Hepatocyte (in vitro differentiated cells): ENCODE measurements at places on chromosomes 5 and 9. TPM values are rescaled to one million over a fixed set of nuclear protein-coding genes. Genes with fewer than 3 reads are reported as not detected.

Gene AK8
- 2.6 and 4.5 TPM in 2 replicates for polyA plus RNA-seq

- H3K27ac ChIP-seq: peak overlapping the region; percentile 78
- no peaks in the 10 kb centered on the region for H3K27me3 ChIP-seq
- peak; percentile 77 for DNase-seq
- H3K36me3 ChIP-seq: no peaks in the 10 kb centered on the region
- peak overlapping the region; percentile 97 for H3K4me3 ChIP-seq
- peaks cover 16% of the 10 kb centered on the region for H3K4me1 ChIP-seq
Measured at GRCh38 chr5:94618029-94618492, 343 bp downstream of the KIAA0825 start.

- H3K4me1 ChIP-seq: no peaks in the 10 kb centered on the region
- H3K27ac ChIP-seq: no peak overlapping the region
- H3K4me3 ChIP-seq: no peak overlapping the region
- no peak for DNase-seq
Measured at GRCh38 chr5:35313291-35313690, 83.0 kb upstream of the PRLR start.

GRCh38 chr5:96374653-96375052 is 58.4 kb downstream of the PCSK1 start:
- no peaks in the 10 kb centered on the region for H3K4me1 ChIP-seq
- no peak overlapping the region for H3K27ac ChIP-seq
- H3K27me3 ChIP-seq: no peaks in the 10 kb centered on the region
- H3K36me3 ChIP-seq: no peaks in the 10 kb centered on the region
- no peak for DNase-seq
